Upper lobe of right lung (tissue), 1 donor: ENCODE measurements at places on chromosomes 5 and 9. TPM values are rescaled to one million over a fixed set of nuclear protein-coding genes. Genes with fewer than 3 reads are reported as not detected.

RUFY1 gene
- 56.7 TPM for total RNA-seq

DNA sequence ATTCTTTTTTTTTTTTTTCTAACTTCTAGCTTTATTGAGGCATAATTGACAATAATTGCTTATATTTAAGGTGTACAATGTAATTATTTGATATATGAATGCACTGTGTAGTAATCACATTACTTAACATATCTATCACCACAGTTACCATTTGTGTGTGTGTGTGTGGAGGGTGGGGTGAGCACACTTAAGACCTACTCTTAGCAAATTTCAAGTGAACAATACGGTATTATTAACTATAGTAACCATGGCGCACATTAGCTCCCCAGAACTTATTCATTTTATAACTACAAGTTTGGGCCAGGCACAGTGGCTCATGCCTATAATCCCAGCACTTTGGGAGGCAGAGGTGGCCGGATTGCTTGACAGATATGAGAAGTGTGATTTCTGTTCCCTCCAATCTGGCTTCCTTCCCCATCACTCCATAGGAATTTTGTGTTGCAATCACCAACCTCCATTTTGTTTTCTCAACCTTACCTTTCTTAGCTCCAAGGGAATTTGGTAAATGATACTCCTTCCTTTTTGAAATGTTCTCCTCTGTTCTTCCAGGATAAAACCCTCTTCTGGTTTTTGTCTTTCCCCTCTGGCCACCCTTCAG, 14.9 kb downstream of the TXN start:
- H3K36me3 ChIP-seq, result peaks cover 31% of the 10 kb centered on the region
- H3K4me1 ChIP-seq, result no peaks in the 10 kb centered on the region
- no peak for DNase-seq
- no peak overlapping the region for H3K4me3 ChIP-seq
- H3K27me3 ChIP-seq, result no peaks in the 10 kb centered on the region

- no peaks in the 10 kb centered on the region for H3K27me3 ChIP-seq
- DNase-seq, result no peak
- no peak overlapping the region for H3K27ac ChIP-seq
- no peaks in the 10 kb centered on the region for H3K36me3 ChIP-seq
Observed at GRCh38 chr5:80357671-80358070, 37.9 kb downstream of the SPZ1 start.

FOXD4L5 gene
- total RNA-seq, result 0.41 TPM

DRD1 gene
- 0.58 TPM for total RNA-seq

PCDHGB1 gene
- 2.0 TPM for total RNA-seq

SOHLH1 gene
- not detected for total RNA-seq

- H3K4me3 ChIP-seq, result no peak overlapping the region
- H3K36me3 ChIP-seq, result no peaks in the 10 kb centered on the region
- no peak overlapping the region for H3K27ac ChIP-seq
- H3K4me1 ChIP-seq, result no peaks in the 10 kb centered on the region
- H3K27me3 ChIP-seq, result peaks cover 92% of the 10 kb centered on the region
Observed at GRCh38 chr5:176741561-176742211, 68.7 kb upstream of the UNC5A start.
